ENCODE measurements at places on chromosomes 11 and 22. TPM values are rescaled to one million over a fixed set of nuclear protein-coding genes. Genes with fewer than 3 reads are reported as not detected.

- DNase-seq = no peak
Measured at GRCh38 chr11:117875382-117876058, 938 bp downstream of the FXYD6 start.

GRCh38 chr11:29943347-29943746 is 73.5 kb downstream of the KCNA4 start:
- DNase-seq = no peak

DNA sequence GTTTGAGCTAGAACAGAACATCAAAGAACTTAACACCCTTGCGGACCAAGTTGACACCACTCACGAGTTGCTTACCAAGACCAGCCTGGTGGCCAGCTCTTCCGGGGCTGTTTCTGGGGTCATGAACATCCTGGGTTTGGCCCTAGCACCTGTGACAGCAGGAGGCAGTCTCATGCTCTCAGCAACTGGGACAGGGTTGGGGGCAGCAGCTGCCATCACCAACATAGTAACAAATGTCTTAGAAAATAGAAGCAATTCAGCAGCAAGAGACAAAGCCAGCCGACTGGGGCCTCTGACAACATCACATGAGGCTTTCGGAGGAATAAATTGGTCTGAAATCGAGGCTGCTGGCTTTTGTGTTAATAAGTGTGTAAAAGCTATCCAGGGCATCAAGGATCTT is 8.7 kb downstream of the APOL5 start:
- DNase-seq = no peak

- DNase-seq = no peak
Measured at GRCh38 chr22:25405841-25406509, 158.5 kb upstream of the GRK3 start.

DNA sequence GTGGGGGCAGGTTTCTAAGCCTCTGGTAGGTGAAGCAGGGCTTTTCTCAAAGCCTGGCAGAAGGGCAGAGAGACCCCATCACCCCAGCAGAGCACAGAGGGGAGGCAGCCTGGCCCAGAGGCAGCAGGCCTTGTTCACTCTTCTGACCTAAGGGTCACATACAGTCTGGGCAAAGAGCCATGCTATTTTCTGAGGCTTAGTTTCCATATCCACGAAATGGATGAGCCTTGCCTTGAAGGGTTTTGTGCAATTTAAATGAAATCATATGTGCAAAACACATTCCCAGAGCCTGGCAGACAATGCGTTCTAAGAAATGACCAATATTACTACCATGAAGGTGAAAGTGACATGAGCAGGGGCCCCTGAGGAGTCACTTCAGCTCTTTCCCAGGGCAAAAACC is 44.5 kb downstream of the HIRA start:
- DNase-seq = no peak

GRCh38 chr11:2630679-2631078 is 69.1 kb downstream of the KCNQ1OT1 start:
- no peak for DNase-seq

GRCh38 chr11:69614085-69614484 is 26.9 kb upstream of the CCND1 start:
- DNase-seq = no peak

GRCh38 chr11:117828611-117829368 is 4.2 kb upstream of the FXYD2 start:
- no peak for DNase-seq

DNA sequence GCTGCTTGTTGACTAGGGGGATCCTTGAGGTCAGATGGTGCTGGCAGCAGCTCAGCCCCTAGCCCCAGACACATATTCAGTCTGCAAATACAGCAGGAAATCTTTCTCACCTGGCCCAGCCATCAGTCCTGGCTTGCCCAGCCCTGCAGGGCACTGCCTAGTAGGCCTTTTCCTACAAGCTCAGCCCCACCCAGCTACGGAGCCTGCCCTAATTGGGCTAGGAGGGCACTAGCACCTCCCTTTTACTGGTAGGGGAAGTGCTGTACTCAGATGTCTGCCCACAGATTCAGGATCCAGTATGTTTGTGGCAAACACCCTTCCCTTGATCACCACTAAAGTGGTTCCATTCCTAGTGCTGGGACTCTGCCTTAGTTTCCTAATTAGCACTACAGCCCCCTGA is 257.1 kb upstream of the CADM1 start:
- no peak for DNase-seq

GRCh38 chr22:33472462-33473344 is 414.5 kb upstream of the SYN3 start:
- DNase-seq = no peak

- no peak for DNase-seq
Measured at GRCh38 chr11:6734616-6735015, 37.2 kb downstream of the OR2AG2 start.

DNA sequence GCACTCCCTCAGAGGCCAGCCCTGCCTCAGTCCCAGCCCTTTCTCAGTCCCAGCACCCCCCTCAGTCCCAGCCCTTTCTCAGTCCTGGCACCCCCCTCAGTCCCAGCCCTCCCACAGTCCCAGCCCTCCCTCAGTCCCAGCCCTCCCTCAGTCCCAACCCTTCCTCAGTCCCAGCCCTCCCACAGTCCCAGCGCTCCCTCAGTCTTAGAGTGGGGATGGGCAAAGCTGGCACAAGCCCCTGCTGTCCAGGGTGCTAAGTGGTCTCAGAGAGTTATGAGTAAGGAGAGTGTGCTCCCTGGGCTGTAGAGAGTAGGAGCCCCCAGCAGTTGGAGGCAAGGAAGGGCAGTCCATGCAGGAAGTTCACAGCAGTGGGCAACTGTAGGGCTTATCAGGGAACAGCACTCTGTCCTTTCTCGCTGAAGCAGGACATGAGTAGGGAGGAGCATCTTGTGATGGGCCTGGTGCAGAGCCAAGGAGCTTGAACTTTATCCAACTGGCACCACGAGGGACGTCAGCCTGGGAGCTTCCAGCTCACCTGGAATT is 51.4 kb upstream of the CRYBB3 start:
- DNase-seq = no peak

DNA sequence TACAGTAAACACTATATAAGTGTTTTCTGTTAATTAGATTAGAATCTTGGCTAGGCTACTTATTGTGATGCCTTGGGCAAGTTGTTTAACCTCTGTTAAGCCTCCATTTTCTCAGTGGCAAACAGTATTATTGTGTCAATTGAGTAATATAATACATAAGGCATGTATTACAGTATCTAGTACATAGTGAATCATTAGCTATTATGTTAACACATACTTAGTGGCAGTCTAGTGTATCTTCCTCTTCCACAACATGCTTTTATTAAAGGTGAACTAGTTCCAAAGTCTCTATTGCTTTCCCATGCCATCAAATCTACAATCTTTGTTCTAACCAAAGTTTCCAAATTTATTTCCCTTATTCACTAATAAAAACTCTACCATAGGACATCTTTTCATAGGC is 200.9 kb downstream of the SOX6 start:
- no peak for DNase-seq

GRCh38 chr11:1484695-1485503 is 1.7 kb downstream of the MOB2 start:
- DNase-seq = no peak

DNA sequence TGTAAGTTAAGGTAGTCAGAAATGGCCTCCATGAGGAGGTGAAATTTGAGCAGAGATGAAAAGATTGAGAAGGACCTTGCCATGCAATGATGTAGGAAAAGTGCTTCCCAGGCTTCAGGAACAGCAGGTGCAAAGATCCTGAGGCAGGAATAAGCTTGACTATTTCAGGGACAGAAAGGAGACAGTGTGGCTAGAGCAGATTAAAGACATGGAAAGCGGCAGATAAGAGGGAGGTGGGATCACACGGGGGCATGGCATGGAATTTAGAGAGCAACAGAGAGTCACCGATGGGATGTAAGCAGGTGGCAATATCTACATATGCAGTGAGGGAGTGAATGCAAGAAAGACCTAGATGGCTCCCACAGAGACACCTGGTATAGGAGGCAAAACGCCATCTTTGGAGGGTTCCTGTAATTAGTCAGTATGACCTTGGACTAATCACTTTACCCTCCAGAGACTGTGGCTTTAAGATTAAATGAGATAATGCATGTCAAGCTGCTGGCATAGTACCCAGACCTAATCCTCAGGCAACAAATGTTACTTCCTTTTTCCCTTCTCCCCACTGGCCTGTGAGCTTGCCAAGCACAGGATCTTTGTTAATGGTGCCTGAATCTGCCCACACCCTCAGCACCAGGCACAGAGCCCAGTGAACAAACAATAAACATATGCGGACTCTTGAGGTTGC is 24.6 kb upstream of the ACER3 start:
- DNase-seq = no peak

DNA sequence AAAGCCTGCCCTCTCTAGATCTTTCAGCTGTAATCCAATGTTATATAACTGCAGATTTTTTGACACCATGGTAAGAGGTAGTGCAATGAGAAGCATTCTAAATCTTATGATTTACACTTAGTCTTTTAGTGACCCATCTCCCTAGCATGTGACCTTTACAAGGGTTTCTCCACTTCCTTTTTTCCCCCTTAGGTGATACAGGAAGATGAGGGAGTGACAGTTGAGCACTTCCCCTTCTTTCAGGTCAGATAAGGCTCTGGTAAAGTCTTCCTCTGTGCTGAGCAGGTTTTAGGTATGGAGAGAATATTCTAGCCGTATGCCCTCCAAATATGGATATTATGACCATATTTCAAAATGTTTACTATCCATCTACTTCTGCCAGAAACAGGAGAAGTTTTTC is 753.6 kb downstream of the JRKL start:
- no peak for DNase-seq

DNA sequence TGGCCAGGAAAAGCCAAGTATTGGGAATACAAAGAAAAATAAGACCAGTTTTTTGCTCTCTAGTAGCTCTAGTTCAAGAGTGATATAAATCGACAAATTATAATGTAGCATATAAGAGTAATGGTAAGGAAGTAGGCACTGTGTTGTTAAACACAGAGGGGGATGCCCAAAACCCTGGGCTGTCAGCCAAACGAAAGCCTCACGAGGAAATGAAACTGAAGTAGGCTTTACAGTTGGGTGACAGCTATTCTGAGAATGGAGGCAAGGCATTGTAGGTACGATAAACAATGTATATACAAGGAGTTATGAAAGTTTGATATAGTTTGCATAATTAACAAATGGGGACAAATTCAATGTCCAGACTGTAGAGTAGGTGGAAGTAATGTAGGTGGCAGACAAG is 176.4 kb downstream of the FAM181B start:
- DNase-seq = no peak

- DNase-seq = no peak
Measured at GRCh38 chr11:11107076-11107723, 245.8 kb downstream of the CSNK2A3 start.

GRCh38 chr11:47052165-47052564 is 115.6 kb downstream of the CSTPP1 start:
- DNase-seq = no peak

GRCh38 chr22:23834793-23835483 is 3.9 kb downstream of the DERL3 start:
- no peak for DNase-seq

Gene INPPL1
- total RNA-seq = 66.5 TPM

Gene MRGPRX3
- not detected for total RNA-seq

Gene FAM111B
- total RNA-seq = 16.5 TPM

Gene CRYBB2
- total RNA-seq = not detected

Gene OR52E8
- total RNA-seq = not detected

Gene INPP5J
- total RNA-seq = 3.0 TPM

Gene MAP6
- 1.1 TPM for total RNA-seq

Gene WBP2NL
- not detected for total RNA-seq

Gene KIF18A
- 20.5 TPM for total RNA-seq

Gene C11orf52
- total RNA-seq = 5.0 TPM

Gene ZBTB3
- 10.6 TPM for total RNA-seq
